ENCODE measurements at places on chromosomes 12 and 14.
A peak's percentile ranks its signal among the peaks of the same experiment; 100 is the strongest.

DNA sequence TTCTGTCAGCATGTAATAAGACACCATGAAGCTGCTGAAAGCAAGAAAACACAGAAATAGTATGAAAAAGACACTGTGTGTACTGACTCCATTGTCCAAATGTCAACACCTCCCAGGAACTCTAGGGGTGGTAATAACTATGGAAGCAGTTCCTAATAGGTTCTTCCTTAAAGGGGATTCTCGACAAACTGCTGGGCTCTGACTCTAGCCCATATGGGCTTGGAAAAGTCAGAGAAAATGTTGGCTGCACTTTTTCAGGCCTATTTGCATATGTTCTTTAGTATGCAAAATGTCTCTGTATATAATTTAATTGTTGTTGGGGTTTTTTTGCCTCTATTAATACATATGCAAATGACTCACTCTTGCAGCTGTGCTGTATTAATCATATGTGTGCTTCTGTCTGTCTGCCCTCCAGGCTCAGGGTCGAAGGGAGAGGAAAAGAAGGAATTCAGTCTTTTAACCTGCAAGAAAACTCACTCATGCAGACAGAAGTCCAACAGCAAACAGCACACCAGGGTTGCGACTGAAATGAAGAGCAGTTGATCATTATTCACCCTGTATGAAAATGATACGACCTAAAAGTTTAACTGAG lies 317.6 kb downstream of the SOX5 start:
- no peak for DNase-seq

DNA sequence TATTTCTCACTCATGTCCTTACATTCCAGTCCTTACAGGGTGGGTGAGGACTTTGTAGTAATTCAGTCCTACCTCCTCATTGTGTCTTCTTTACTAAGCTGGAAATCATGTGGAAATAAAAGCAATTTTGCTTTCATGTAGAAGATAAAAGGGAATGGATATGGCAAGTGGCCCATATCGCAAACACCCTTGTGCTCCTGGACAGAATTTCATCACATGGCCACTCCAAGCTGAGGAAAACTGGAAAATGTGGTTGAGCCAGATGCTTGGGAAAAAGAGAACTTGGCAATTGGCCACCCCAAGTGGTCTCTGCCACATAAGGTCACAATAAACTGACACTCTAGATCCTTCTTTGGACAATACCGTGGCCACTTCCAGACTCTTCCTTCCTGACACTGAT lies 64.2 kb upstream of the IFNG-AS1 start:
- no peak for DNase-seq

GRCh38 chr12:46489951-46490388 lies 117.4 kb upstream of the SLC38A2 start:
- no peak for DNase-seq

- DNase-seq, result no peak
Observed at GRCh38 chr12:6813363-6813762, 8.3 kb upstream of the GPR162 start.

DNA sequence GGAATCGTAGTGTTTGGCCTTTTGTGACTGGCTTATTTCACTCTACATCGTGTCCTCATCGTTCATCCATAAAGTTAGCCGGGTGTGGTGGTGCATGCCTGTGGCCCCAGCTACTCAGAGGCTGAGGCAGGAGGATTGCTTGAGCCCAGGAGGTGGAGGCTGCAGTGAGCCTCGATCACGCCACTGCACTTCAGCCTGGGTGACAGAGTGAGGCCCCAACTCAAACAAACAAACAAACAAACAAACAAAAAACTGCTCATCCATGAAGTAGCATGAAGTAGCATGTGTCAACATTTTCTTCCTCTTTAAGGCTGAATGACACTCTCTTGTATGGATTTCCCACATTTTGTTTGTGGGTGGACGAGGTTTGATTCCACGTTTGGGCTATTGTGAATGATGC lies 44.0 kb upstream of the MEG3 start:
- no peak for DNase-seq

GRCh38 chr14:65321370-65321875 lies 91.1 kb upstream of the FUT8 start:
- DNase-seq, result no peak

GRCh38 chr12:90042920-90043641 lies 334.4 kb upstream of the ATP2B1 start:
- no peak for DNase-seq

GRCh38 chr14:94531187-94531586 lies 21.9 kb upstream of the SERPINA12 start:
- DNase-seq, result no peak

- no peak for DNase-seq
Observed at GRCh38 chr12:24496755-24497154, 452.1 kb downstream of the BCAT1 start.

DNA sequence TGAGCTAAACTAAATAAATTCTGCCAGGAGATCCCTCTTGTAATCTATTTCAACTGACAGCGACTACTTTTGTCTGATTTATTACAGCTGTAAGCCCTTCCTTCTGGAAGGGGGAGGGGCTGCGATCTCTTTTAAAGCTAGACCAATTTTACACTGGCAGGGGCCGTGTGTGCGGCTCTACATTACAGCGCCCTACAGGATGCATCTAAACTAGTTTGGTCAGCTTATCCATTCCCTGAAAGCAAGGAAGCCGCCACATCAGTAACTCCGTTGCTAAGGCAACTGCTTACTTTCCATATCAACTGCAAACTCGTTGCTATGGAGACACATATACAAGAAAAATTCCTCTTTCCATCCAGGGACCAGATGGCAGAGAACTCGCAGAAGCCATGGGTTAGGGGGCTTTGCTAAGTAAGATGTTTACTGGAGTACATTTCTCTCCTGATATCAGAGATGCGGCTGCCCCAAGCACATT lies 17.4 kb downstream of the FOXN3 start:
- DNase-seq, result no peak

GRCh38 chr12:79883216-79883615 lies 51.7 kb downstream of the PPP1R12A start:
- no peak for DNase-seq

- DNase-seq, result no peak
Observed at GRCh38 chr12:117347588-117347987, 13.8 kb downstream of the NOS1 start.

DNA sequence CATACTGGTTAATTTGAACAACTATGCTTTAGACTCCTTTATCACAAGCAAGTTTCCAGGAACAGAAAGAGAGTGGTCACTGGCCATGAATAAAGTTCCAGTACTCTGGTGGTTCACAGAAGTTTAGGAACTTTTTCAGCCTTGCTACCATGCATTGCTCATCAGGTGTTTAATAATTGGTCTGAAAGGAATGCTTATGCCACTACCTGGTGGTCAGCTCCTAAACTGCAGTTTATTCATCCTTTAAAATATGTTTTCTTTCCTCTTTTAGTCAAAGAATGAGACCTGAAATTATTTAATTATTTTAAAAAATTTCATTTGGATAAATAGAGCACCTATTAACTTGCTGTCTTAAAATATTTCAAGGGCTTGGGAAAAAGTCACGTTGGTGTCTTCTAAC lies 260.1 kb upstream of the OR4E1 start:
- no peak for DNase-seq

GRCh38 chr12:52007982-52008510 lies 1.3 kb downstream of the TAMALIN start:
- no peak for DNase-seq

DNA sequence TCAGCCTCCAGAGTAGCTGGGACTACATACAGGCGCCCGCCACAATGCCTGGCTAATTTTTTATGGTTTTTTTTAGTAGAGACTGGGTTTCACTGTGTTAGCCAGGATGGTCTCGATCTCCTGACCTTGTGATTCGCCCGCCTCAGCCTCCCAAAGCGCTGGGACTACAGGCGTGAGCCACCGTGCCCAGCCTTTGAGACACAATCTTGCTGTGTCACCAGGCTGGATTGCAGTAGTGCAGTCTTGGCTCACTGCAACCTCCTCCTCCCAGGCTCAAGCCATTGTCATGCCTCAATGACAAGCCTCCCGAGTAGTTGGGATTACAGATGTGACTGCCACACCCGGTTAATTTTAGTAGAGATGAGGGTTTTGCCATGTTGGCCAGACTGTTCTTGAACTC lies 21.3 kb upstream of the STRN3 start:
- DNase-seq, result no peak

DNA sequence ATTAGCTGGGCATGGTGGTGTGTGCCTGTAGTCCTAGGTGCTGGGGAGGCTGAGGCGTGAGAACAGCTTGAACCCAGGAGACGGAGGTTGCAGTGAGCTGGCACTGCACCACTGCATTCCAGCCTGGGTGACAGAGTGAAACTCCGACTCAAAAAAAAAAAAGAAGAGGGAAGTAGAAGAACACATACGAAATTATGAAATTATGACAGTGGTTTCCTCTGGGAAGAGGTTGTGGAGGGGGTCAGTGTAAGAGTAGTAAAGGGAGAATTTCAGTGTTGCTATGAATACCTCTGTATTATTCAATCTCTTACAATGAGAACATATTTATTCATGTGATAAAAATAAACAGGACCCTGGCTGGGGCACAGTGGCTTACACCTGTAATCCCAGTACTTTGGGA lies 24.7 kb upstream of the CSRNP2 start:
- no peak for DNase-seq

DNA sequence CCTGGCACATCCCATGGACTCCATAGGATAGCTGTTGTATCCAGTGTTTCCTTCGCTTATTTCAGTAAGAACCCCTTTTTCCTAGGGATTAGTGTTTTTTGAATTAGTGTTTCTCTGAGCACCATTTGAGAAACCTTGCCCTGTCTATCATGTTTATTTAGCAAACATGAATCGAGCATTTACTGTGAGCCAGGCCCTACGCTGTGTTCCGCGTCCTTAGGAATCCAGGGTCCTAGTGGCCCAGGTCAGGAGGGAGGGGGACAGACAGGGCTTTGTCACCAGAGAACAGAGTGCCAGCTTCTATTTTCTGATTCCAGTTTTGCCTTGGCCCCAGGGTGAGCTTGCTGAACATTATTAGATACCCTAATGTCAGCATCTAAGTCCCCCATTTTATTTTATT lies 2.5 kb downstream of the TEAD4 start:
- no peak for DNase-seq

- no peak for DNase-seq
Observed at GRCh38 chr12:23555180-23555824, 394.2 kb downstream of the SOX5 start.

DNA sequence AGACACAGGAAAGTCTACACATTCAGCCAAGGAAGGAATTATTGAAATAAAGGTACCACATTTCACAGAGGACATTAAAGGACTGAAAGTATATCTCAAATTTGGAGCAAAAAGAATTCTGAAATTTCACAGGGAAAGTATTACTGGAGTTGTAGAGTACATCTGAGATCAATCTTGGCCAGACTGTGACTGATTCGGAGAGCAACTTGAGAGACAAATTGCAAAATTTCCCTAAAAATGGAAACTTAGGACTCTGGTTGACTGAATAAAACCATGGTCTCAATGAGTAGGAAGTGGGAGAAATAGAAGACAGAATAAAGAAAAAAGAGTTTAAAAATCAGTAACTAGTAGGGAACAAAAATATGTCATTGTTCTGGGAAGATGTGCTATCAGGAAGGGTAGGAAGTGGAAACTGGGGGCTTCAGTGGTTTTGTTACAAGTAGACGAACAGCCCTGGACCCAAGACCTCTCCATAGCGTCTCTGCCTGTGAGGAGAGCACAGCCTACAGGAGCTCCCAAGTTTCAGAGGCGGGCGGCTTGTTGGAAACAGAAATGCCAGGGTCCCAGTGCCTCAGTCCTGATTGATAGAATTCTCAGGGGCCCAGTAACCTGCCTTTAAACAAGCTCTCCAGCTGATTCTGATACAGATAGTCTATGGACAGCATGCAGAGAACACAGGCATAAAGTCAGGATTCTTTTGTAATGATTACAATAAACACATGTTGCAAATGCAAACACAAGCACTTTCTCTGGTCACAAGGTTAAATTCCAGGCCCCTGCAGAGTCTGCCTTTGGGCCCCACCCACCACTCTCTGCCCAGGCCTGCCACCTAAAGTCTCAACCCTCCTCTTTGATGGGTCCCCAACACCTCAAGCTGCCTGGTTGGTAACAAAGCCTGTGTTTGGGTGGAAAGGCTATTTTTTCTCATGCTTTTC lies 63.1 kb downstream of the BBS10 start:
- no peak for DNase-seq

GRCh38 chr14:81211844-81212243 lies 8.9 kb downstream of the GTF2A1 start:
- no peak for DNase-seq

GRCh38 chr14:53850714-53851296 lies 105.8 kb downstream of the BMP4 start:
- no peak for DNase-seq

GRCh38 chr12:70338531-70338930 lies 27.6 kb upstream of the KCNMB4 start:
- no peak for DNase-seq

DNA sequence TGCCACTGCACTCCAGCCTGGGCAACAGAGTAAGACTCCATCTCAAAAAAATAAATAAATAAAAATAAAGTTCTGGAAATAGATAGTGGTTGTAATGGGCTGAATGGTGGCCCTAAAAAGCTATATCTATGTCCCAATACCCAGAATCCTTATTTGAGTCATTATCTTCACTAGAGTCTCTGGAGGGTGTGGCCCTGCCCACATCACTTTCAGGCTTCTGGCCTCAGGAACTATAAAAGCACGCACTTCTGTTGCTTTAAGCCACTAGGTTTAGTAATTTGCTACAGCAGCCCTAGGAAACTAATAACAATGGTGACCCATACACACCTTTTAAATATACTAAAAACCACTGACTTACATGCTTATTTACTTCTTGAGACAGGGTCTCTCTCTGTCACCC lies 49.9 kb downstream of the MAP3K9 start:
- no peak for DNase-seq

DNA sequence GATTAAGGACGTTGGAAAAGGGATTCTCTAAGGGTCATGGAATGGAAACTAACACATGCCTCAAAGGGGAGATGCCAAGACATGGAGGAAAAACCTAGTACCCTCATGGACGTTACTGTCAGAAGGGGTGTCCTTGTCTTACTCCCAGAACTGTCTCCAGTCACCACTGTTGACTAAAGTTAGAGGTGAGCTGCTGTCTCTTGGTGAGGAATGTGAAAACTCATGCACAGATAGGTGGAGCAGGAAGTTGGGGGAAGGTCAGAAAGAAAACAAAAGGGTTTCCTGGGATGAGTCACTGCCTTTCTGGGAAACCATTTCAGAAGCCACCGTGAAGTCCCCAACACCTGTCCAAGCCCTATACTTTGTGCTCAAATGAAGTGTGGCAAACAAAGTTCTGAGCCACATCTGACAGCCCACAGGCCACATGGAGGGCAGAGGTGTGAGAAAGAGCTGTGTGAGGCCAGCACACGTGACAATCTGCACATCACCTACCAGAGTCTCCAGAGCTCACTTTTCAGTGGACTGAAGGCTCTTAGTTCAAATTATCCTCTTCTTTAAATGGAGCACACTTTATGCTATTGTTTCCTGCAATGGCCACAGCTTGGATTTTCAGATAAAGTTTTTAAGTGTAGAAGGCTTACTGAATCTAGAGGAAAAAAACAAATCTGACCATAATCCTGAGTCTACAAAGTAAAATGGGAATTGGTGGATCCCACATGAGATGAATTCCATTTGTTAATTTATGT lies 92.9 kb upstream of the EGLN3 start:
- DNase-seq, result peak; percentile 31

- no peak for DNase-seq
Observed at GRCh38 chr14:20971705-20972021, 16.4 kb downstream of the RNASE2 start.

- DNase-seq, result no peak
Observed at GRCh38 chr14:56715938-56716337, 94.3 kb downstream of the OTX2 start.
